ENCODE measurements at places on chromosomes 6 and 20. TPM values are rescaled to one million over a fixed set of nuclear protein-coding genes. Genes with fewer than 3 reads are reported as not detected.
A peak's percentile ranks its signal among the peaks of the same experiment; 100 is the strongest.

- no peak for DNase-seq
These were observed 28.2 kb upstream of the VEGFA start for GRCh38 chr6:43741829-43742228.

DNA sequence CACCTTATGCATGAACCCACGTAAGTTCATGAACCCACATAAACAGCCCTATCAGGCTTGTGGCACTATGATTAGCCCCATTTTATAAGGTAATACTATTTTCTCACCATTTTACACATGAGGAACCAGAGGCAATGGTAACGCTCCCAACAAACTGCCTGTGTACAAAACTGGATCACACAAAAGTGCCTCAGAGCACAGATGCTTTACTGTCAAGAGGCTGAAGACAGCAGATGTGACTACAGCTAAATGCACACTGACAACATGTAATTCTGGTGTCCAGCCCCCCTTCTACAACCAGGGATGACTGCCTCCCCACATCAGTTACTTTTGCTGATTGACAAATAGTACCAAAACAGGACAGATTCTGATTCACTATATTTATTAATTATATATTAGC is 69.6 kb downstream of the GMDS start:
- no peak for DNase-seq

DNA sequence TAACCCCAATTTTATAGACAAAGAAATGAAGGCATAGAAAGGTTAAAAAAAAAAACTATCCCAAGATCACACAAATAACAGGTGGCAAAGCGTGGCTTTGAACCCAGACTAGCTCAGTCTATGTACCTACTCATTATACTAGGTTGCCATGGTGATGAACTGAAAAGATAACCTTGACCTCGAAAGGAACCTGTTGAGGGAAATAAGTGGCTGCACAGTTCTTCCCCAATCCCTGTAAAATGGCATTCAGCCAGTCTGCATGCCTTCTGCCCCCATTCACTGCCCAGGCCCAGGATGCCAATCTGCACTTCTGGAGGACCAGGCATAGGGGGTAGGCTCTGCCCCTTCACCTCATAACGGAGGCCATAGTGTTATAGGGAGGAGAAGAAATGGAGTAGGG is 295.2 kb downstream of the PTPRT start:
- DNase-seq = no peak

DNA sequence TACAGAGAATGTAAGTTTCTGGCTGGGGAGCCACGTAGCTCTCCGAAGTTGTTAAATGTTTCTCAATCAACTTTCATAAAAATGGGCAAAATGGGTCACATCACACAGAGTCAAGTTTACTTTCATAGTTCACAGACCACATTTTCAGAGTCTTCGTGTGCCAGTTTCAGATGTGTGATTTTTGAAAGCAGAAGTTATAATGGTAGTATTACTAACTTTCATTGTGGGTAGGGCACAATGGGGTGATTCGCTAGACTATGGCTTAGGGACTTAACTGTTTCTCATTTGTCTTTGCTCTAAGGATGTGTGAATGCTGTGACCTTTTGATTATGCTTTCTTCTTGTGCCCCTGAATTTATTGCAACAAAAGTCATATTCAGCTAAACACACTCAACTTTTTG is 109.0 kb upstream of the SUPT3H start:
- no peak for DNase-seq

- DNase-seq = no peak
These were observed 136.1 kb downstream of the FOXC1 start for GRCh38 chr6:1745814-1746213.

GRCh38 chr6:150672800-150673199 is 73.1 kb downstream of the PLEKHG1 start:
- DNase-seq = no peak

DNA sequence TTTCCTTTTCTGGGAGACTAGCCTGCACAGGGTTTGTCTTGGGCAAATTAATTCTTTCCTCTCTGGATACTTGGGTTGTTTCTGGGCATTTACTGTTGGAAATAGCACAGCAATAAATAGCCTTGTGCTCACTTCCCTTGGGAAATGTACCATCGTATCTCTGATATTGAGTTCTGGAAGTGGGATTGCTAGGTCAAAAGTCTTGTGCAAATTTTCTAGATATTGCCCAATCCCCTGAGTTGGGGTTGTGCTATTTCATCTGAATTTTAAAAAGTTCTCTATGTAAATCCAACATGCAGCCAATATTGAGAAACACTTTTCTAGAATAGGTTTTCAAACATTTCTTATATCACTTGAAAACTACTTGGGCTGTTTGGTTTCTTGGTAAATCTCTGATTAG is 64.0 kb upstream of the ELOVL5 start:
- DNase-seq = no peak

DNA sequence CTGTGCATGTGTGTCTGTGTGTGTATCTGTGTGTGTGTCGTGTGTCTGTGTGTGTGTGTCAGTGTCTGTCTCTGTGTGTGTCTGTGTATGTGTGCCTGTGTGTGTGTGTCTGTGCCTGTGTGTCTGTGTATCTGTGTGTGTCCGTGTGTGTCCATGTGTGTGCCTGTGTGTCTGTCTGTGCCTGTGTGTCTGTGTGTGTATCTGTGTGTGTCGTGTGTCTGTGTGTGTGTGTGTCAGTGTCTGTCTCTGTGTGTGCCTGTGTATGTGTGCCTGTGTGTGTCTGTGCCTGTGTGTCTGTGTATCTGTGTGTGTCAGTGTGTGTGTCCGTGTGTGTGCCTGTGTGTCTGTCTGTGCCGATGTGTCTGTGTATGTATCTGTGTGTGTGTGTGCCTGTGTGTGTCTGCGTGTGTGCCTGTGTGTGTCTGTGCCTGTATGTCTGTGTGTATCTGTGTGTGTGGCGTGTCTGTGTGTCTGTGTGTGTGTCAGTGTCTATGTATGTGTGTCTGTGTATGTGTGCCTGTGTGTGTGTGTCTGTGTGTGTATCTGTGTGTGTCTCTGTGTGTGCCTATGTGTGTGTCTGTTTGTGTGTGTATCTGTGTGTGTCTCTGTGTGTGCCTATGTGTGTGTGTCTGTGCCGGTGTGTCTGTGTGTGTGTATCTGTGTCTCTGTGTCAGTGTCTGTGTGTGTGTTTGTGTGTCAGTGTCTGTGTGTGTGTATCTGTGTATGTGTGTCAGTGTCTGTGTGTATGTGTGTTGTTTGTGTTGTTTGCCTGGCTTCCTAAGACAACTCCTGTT is 11.6 kb downstream of the SNPH start:
- no peak for DNase-seq

DNA sequence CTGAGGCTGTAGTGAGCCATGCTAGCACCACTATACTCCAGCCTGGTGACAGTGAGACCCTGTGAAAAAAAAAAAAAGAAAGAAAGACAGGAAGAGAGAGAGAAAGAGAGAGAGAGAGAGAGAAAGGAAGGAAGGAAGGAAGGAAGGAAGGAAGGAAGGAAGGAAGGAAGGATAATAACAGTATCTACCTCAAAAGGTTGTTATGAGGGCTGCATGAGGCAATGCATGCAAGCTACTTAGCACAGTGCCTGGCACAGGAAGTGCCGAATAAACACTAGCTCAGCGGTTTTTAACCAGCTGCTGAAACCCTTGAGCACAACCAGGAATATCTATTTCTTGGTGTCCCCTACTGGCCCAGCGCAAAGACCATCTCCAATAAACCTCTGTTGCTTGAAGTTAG is 62.3 kb upstream of the TBC1D7 start:
- no peak for DNase-seq

- peak; percentile 80 for DNase-seq
These were observed 203.5 kb downstream of the KCNQ5 start for GRCh38 chr6:72825315-72825911.

GRCh38 chr20:59518881-59519706 is 85.2 kb upstream of the PHACTR3 start:
- peak; percentile 64 for DNase-seq

GRCh38 chr20:13995841-13996240 is 525 bp downstream of the MACROD2 start:
- peak; percentile 54 for DNase-seq

DNA sequence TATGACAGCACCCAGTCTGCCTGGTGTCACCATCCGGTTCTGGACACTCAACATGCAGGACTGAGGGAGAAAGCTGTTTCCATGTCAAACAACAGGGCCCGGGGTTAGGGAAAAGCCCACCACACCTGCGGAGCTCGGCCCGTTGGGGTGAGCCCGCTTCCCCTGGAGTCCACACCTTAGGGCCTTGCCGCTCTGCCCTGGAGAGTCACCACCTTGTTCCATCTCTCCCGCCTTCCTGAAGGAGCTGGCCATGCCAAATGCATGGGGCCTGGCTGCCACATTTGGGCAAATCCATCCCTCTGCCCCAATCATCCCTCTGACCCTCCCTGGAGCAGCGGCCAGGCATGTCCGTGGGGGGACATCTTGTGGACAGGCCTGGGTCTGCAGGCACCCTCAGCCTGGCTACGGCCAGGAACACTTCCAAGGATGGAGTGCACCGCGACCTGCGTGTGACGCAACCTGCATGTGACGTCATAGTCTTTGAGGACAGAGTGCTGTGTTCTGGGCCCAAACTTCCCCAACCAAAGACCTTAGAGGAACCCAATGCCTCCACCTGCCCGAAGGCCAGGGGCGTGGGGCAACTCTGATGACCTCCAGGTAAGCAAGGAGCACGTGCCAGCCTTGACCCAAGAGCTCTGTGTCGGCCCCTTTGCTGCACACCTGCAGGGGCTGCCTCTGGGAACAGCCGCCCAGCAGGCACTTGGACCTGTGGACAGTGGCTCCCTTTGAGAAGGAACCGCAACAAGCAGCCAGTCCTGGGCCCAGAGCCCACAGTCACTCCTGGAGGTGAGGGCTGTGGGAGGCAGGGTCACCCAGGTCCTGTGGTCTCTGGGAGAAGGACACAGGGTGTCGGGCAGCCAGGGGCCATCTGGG is 1.7 kb downstream of the CABLES2 start:
- peak; percentile 54 for DNase-seq

- DNase-seq = no peak
These were observed 18.0 kb upstream of the PACSIN1 start for GRCh38 chr6:34447910-34448309.

DNA sequence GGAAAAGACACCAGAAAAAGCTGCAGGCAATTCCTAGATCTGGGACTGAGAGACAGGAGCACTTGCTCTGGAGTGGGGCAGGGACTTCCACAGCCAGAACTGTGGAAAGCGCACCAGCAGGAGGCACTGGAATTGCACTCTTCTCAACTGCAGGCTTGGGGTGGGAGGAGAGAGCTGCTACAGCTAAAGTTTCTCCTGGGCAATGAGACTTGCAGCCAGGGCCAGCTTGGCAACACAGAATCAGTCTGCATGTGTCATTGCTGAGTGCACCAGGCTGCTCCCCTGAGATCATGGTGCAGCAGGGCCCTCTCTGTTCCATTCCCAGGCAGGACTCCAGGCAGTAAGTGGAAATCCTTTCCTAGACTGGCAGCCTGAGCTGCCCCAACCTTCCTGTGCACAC is 145.8 kb downstream of the INSM1 start:
- no peak for DNase-seq

- DNase-seq = no peak
These were observed 335.3 kb upstream of the NRSN1 start for GRCh38 chr6:23790756-23791155.

GRCh38 chr20:16661756-16662155 is 68.1 kb upstream of the SNRPB2 start:
- DNase-seq = peak; percentile 3

- no peak for DNase-seq
These were observed 33.1 kb upstream of the SMLR1 start for GRCh38 chr6:130794010-130794697.

DNA sequence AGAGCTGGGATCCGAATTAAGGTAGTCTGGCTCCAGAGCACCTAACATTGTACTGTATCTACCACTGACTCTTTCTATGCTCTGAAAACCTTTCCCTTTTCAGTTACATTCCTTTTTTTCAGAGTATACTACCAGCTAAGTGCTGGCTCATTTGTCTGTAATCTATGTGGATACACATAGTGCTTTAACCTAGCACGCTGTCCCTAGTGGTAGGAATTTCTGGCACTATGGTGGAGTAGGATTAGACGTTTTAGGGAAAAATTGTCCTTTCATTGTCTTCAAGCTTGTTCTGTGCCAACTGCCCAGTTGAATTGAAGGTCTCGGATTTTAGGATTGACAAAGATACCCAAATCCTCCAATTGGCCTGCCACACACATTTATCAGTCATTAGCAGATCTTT is 259.1 kb upstream of the FERMT1 start:
- DNase-seq = peak; percentile 13

DNA sequence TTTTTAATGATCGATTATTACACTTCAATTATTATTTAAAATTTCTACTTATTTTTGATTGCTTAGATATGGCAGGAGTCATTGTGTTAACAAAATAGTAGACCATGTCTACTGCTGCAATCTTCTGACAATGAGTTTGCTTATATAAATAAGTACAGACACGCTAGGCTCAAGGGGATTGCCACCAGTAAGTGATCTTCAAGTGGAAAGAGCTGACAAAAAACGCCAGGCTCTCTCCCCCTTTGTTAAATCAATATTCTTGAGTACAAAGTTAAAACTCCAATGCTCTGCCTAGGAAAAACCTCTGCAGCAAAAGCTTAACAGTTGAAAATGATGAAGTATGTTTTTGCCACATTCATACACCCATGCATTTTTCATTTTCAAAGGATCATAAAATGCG is 738.1 kb downstream of the HDGFL1 start:
- no peak for DNase-seq

DNA sequence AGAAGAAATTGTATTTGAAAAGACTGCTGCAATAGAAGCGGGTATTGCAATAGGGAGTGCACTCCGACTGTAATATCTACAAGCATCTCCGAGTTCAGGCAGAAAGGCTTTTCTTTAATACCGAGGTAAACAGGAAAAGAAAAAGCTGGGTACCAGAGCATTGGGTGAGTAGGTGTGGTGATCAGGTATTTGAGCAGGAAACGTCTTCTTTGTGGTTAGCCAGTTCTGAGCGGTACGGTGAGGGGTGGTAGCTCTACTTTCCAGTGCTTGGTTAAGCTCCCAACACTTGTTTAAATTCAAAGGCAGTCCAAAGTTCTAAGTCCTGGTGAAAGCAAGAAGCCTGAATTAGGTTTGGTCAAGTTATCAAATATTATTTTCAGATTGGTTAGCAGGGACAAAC is 404.1 kb downstream of the LMBRD1 start:
- DNase-seq = no peak

DLL1 gene
- total RNA-seq = 0.86 TPM

SLC24A3 gene
- total RNA-seq = not detected

CARMIL1 gene
- total RNA-seq = 6.3 TPM

NQO2 gene
- 29.6 TPM for total RNA-seq

SGK2 gene
- not detected for total RNA-seq

GSTA1 gene
- total RNA-seq = not detected

MUC22 gene
- not detected for total RNA-seq

PTPN1 gene
- total RNA-seq = 27.9 TPM

CALHM5 gene
- total RNA-seq = 8.2 TPM

AIF1 gene
- not detected for total RNA-seq

ADAT2 gene
- 3.2 TPM for total RNA-seq
